ENCODE measurements at places on chromosomes 6 and 20.

GRCh38 chr6:11043378-11043960, 636 bp downstream of the ELOVL2 start:
- DNase-seq: peak; percentile 37

GRCh38 chr20:49659056-49659455, 54.6 kb downstream of the B4GALT5 start:
- DNase-seq: no peak

GRCh38 chr6:135185483-135185882, 4.4 kb downstream of the MYB start:
- no peak for DNase-seq

DNA sequence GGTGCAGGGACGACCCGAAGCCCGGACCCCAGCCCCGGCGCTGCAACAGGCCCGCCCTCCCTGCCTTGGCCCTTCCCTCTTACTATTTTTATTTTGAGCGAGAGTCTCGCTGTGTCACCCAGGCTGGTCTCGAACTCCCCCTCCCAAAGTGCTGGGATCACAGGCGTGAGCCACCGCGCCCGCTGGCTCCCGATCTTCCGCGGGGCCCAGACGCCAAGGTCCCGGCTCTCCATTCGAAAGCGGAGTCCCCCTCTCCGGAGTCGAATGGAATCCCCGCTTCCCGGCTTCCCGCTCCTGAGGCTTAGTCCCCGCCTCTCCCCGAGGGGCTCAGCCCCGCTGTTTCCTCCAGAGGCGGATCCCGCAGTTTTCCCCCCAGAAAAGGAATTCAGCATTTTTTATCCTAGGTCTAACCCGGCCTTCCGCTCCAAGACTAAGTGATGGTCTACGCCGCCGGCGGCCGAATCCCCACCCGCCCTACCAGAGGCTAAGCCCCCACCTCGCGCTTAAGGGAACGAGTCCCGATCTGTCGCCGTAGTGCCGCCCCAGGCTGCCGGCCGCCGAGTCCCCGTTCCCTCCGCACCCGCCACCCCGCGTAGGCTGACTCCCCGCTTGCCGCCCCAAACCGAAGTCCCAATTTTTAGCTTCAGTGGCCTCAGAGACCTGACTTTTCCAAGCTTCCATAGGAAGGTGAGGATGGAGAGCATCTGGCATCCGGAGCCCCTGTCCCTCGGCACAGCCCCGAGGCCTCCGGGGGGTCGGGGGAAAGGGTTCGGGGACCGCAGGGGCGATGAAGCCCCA, 11.5 kb upstream of the TMC2 start:
- peak; percentile 68 for DNase-seq

DNA sequence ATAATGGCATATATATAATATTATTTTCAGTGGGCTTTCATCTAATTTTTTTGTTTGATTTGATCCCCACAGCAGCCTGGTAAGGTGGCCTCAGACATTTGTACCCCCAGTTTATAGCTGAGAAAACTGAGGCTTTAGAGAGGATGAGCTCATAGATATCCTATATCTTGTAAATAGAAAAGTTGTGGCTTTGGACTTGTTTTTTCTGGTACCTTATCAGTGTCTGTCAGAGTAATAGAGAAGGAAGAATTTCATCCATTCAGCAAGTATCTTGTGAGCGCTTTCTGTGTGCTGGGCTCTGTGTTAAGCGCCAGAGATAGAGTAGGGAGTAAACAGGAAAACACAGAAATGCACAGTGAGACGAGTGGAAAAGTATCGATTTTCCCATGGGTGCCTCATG, 27.9 kb downstream of the TAF11 start:
- no peak for DNase-seq

GRCh38 chr6:34246563-34247391, 2.0 kb downstream of the SMIM29 start:
- DNase-seq: peak; percentile 73

- DNase-seq: no peak
Measured at GRCh38 chr6:149898966-149899365, 1.1 kb upstream of the RAET1E start.

- peak; percentile 63 for DNase-seq
Measured at GRCh38 chr20:35171753-35172433, at the start of gene PROCR. Gene PROCR, plus strand, starts transcription at chr20:35172072. Its CDS starts 83 bp downstream, at chr20:35172155.

GRCh38 chr20:62918831-62919230, 7.5 kb downstream of the DIDO1 start:
- DNase-seq: no peak

GRCh38 chr6:16979677-16980370, 122.0 kb upstream of the STMND1 start:
- DNase-seq: no peak

All from GM13976 (cell line).